Fibroblast of skin of right quadriceps (primary cell): ENCODE measurements at places on chromosomes 13 and 19.

GRCh38 chr13:114118511-114119123 is 13.8 kb downstream of the RASA3 start:
- peak; percentile 65 for DNase-seq

- peak; percentile 1 for DNase-seq
Observed at GRCh38 chr13:61036715-61037114, 378.9 kb downstream of the PCDH20 start.

DNA sequence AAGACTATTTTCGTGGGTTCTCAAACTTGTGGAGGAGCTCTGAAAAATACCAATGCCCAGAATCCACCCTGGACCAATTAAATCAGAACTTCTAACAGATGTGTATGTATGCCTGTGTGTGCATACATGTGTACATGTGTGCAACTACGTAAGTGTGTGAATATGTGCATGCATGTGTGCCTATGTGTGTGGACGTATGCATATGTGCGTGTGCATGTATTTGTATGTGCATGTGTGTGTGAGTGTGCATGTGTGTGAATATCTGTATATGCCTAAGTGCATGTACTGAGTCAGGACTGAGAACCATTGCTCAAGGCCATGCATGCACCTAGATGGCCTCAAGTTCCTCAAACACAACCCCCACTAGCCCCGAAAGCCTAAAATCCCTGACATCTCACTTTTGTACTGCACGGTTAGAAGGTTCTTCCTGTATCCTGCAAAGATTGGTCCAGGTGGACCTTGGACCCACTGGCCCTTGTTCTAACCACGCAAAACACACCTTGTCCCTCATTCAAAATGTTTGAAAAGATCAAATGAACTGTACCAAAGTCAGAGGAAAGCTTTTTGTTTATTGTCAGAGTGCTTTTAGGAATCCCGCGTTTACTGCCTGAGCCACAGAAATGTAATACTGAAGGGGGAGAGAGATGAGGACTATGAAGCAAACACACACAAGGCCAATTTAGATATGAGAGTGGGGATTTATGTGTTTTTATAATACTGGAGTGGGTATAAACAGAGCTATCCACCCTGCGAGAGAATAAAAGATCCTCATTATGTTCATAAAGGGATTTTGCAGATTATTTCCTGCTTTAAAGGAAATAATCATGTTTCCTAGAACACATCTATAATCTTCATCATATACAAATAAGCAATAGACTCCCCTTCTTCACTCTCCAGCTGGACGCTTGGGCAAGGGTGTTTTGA is 39.1 kb downstream of the LATS2 start:
- DNase-seq: no peak

DNA sequence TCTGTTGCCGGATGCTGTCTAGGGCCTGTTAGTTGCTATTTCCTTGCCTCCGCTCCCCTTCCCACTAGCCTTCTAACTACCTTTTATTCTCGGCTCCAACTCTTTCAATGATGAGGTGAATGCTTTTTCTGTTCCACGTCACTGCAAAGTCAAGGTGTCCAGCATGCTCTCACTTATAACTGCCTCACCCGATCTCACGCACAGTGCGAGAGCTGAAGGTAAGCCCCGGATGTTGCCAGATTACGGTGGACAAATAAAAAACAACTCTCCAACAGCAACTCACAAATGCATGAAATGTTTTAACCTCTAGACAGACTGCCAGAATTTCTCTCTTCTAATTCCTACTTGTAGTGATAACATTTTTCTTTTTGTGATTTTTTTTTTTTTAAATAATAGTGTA is 169.9 kb downstream of the STK24 start:
- DNase-seq: no peak

GRCh38 chr19:46860846-46861690 is at the start of gene ARHGAP35:
TSS of gene ARHGAP35 (plus strand) at chr19:46860997. CDS start at chr19:46918676, 57,679 bp downstream.
- DNase-seq: no peak

DNA sequence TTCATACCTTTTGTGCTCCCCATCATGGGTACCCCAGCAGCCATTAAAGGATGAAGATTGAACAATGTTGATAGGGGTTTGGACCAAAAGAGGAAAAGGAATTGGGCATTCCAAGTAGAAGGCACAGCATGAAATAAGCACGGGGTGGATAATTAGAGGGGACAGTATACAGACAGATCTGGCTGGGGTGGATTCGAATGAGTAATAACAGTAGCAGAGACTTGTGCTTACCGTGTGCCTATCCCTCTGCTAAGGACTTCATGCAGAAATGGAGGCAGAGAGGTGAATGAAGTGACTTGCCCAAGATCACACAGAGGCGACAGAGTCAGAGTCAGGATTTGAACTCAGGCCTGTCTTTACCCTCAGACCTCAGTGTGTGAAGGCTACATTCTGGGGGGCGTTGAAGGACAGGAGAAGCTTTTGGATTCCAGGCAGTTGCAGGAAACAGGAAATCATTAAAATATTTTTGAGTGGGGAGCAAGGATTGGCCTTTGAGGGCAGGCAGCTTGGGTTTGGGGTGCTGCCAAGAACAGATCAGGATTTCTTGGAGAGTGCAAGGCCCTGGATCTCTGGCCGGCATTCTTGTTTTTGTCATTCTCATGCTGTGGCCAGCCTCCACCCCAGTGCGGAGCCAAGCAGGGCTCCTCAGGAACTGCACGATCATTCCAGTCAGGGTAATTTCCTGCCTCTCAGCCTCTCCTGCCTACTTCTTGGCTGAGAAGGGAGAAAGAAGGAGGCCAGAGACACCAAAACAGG is 18.7 kb downstream of the PAF1 start:
- peak; percentile 96 for DNase-seq

GRCh38 chr13:110353339-110353977 is 46.4 kb downstream of the COL4A2 start:
- no peak for DNase-seq

- no peak for DNase-seq
Observed at GRCh38 chr13:80048030-80048429, 292.9 kb downstream of the SPRY2 start.

DNA sequence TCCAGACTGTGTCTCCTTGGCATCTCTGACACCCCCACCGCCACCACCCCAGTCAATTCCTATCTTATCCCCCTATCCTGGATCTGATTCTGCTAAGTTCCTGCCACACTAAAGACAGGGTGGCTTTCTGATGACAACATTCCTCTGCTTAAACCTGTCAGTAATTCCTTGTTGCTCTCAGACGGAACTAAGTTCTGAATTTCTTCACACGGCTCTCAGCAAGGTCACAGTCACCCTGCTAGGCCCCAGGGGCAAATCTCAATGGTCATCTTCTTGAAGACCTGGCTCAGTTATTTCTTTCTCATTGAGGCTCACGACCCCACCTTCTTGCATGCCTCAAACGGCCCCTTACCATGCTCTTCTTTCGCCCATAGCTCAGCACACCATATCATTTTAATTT is 7.6 kb downstream of the ALOX5AP start:
- no peak for DNase-seq

GRCh38 chr19:28633319-28634018 is 579.5 kb downstream of the UQCRFS1 start:
- DNase-seq: peak; percentile 20

DNA sequence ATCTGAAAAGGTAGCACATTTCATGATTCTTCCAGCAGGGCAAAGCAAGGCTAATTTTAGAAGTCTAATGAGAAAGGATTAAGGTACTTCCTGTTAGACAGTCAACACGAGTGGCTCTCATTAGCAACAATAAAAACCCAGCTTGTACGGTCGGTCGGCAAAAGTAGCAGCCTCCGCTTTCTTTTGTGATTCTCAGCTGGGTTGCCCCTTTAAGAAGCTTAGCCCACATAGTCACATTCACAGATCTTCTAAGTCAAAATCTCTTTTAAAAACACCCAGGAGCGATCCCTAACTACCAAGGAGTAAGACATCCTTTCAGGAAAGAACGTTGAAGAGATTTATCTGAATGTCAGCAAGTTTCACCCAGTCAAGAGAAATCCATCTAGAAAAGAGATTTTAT is 684.8 kb downstream of the DIAPH3 start:
- peak; percentile 20 for DNase-seq

DNA sequence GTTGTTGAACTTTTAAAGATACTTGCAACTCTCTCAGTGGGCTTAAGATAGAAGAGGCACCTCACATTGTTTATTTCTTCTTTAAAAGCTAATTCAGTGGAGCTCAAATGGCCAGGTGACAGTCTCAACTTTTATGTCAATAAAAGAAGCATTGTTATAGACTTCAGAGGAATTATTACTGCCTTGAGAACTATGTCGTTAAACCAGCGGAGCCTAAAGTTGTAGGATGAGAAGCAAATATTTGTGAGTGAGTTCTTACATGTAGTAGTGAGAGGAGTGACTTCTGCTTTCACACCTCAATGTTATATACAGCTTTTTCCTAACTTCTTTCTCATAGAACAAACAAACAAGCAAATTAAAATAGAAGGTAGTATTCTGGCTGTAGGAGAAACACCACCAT is 31.2 kb upstream of the DGKH start:
- DNase-seq: no peak

- DNase-seq: no peak
Observed at GRCh38 chr19:18717601-18718000, 34.1 kb downstream of the CRTC1 start.

GRCh38 chr19:1252221-1252820 is 3.9 kb downstream of the MIDN start:
- peak; percentile 96 for DNase-seq

DNA sequence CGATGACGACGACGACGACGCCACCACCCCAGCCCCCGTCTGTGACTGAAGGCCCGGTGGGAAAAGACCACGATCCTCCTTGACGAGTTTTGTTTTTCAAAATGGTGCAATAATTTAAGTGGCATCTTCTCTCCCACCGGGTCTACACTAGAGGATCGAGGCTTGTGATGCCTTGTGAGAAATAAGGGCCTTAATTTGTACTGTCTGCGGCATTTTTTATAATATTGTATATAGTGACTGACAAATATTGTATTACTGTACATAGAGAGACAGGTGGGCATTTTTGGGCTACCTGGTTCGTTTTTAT is 2.5 kb downstream of the KLF2 start:
- DNase-seq: no peak
